ENCODE measurements at places on chromosomes 7 and 10.

DNA sequence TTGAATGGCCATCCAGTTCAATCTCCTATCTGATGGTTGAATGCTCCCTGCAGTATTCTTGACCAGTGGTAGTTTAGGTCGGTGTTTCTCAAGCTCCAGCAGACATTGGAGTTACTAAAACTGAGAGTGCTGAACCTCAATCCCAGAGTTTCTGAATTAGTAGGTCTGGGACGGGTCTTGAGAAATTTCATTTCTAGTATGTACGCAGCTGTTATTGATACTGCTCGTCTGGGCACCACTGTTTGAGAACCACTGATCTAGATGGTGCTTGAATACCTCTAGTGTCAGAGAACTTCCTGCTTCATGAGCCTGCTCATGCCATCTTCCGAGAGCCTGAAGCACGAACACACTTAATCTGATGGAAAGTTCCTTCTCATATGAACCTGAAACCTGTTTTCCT, 99.4 kb upstream of the CREB5 start:
- no peak for DNase-seq

DNA sequence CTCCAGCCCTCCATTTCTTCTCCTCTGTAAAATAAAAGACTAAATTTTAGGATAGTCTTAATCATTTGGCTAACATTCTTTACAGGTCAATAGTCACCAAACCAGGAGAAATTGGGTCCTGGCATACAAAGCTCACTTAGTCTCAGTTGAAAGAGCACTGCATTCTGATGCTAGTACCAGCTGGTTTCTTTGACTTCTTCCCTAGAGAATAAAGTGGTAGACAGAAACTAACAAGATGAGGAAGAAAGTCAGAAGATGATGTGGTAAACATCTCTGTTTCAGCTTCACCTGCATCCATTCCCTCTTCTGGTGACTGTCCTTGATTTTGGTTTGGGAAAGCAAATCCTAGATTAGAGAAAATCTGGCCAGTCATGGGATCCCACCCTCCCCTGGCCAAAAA, 37.2 kb downstream of the NKX2-3 start:
- no peak for DNase-seq

- DNase-seq, result no peak
Measured at GRCh38 chr7:26348234-26348851, 56.7 kb downstream of the SNX10 start.

DNA sequence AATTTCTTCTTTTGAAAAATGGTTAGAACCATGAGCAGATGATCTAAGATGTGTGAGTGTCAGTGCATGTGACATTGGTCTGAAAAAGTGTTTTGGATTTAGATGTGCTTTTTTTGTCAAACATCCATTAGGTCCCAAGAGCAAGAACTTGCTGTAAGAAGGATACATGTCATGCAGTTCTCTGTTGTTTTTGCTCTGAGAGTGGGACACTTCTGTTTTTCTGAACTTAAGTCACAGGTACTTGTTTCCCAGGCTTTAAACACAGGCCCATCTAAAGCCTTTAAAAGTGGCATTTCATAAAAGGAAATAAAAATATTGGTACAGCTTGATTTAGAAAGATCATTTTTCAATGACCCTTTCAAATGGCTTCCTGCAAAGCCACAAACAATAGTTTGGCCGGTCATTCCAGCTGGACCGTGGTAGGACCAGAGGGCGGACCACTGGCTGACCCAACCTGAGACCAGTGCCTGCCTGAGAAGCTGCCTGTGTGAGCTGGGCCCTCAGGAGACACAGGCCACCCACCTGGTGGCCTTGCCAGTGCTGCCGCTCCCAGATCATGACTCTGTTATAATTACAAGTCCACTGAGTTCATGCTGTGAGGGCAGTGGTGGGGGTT, 92.7 kb downstream of the EEPD1 start:
- DNase-seq, result no peak

GRCh38 chr10:117364110-117364960, 10.9 kb downstream of the PDZD8 start:
- no peak for DNase-seq

Data from CD4-positive, alpha-beta T cell treated with Interleukin-21 for 1 hour (primary cell).